ENCODE measurements at places on chromosomes 4 and X. TPM values are rescaled to one million over a fixed set of nuclear protein-coding genes. Genes with fewer than 3 reads are reported as not detected.

The FAM9B gene
- polyA plus RNA-seq = not detected

The TBCK gene
- 6.9 TPM for polyA plus RNA-seq

The SMPX gene
- polyA plus RNA-seq = 714 TPM

The SERPINA7 gene
- not detected for polyA plus RNA-seq

The PI4K2B gene
- 2.5 TPM for polyA plus RNA-seq

The ADGRA3 gene
- polyA plus RNA-seq = 15.6 TPM

The NFKB1 gene
- polyA plus RNA-seq = 8.8 TPM

The NEIL3 gene
- polyA plus RNA-seq = not detected

The MAGEA12 gene
- polyA plus RNA-seq = not detected

The ANK2 gene
- polyA plus RNA-seq = 78.6 TPM

The ZNF711 gene
- 3.6 TPM for polyA plus RNA-seq

The TSPAN7 gene
- polyA plus RNA-seq = 196 TPM

The UGT2B11 gene
- polyA plus RNA-seq = not detected

The P2RY10 gene
- polyA plus RNA-seq = not detected

The OTUD4 gene
- 8.8 TPM for polyA plus RNA-seq

The TREX2 gene
- polyA plus RNA-seq = 0.48 TPM

The DCAF12L2 gene
- polyA plus RNA-seq = 0.11 TPM

The CXXC4 gene
- 2.5 TPM for polyA plus RNA-seq

The SH2D1A gene
- polyA plus RNA-seq = 0.16 TPM

The TBC1D9 gene
- polyA plus RNA-seq = 5.1 TPM

The MSX1 gene
- polyA plus RNA-seq = 3.6 TPM
